ENCODE measurements at places on chromosomes 1 and 21. TPM values are rescaled to one million over a fixed set of nuclear protein-coding genes. Genes with fewer than 3 reads are reported as not detected.
A peak's percentile ranks its signal among the peaks of the same experiment; 100 is the strongest.

- H3K36me3 ChIP-seq, result no peaks in the 10 kb centered on the region
- no peak for DNase-seq
- H3K4me1 ChIP-seq, result no peaks in the 10 kb centered on the region
- no peak overlapping the region for H3K27ac ChIP-seq
Measured at GRCh38 chr1:172125812-172126430, 284.6 kb downstream of the DNM3 start.

GRCh38 chr1:90175490-90176167, 180.7 kb downstream of the ZNF326 start:
- H3K27me3 ChIP-seq, result no peaks in the 10 kb centered on the region
- no peak overlapping the region for H3K4me3 ChIP-seq
- DNase-seq, result no peak
- H3K4me1 ChIP-seq, result no peaks in the 10 kb centered on the region
- H3K36me3 ChIP-seq, result no peaks in the 10 kb centered on the region

Gene RXRG
- 20.4 TPM for total RNA-seq

Gene BARHL2
- total RNA-seq, result not detected

DNA sequence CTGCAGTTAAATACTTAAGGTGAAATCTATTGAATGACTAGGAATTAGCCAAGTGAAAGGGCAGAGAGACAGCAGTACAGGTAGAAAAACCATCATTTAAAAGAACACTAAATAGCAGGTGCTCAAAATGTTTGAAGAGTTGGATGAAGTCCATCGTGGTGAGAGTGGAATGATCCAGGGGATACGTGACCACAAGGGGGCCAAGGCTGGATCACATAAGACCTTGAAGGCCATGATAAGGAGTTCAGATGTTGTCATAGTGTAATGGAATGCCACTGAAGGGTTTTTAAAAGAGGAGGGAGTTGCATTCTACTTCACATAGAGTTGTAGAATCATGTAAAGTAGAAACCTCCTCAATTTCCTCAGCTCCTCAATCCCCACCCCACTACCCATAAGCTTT, 34.8 kb upstream of the HOOK1 start:
- no peak overlapping the region for H3K27ac ChIP-seq
- no peaks in the 10 kb centered on the region for H3K4me1 ChIP-seq
- no peaks in the 10 kb centered on the region for H3K27me3 ChIP-seq
- H3K36me3 ChIP-seq, result no peaks in the 10 kb centered on the region
- H3K4me3 ChIP-seq, result no peak overlapping the region
- DNase-seq, result no peak

GRCh38 chr1:228143480-228144192, 3.6 kb downstream of the GUK1 start:
- peaks cover 30% of the 10 kb centered on the region for H3K36me3 ChIP-seq
- peaks cover 30% of the 10 kb centered on the region for H3K4me1 ChIP-seq
- no peak overlapping the region for H3K4me3 ChIP-seq

DNA sequence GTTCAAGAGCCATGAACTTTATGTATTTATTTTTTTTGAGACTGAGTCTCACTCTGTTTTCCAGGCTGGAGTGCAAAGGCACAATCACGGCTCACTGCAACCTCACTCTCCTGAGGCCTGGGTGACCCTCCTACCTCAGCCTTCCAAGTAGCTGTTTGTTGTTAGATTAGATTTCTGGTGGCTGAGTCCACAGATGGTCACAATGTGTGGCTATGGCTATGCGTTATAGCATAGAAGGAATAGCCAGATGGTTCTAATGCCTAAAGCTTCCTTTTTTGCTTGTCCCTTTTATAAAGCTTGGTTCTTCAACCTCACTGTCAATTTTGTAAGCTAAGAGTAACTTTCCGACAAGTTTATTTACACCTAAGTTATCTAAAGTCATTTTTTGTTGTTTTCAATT, 62.3 kb upstream of the FMN2 start:
- no peaks in the 10 kb centered on the region for H3K4me1 ChIP-seq
- no peak overlapping the region for H3K27ac ChIP-seq
- no peak for DNase-seq
- H3K27me3 ChIP-seq, result no peaks in the 10 kb centered on the region
- H3K4me3 ChIP-seq, result no peak overlapping the region
- no peaks in the 10 kb centered on the region for H3K36me3 ChIP-seq

- H3K27me3 ChIP-seq, result no peaks in the 10 kb centered on the region
- peak overlapping the region; percentile 95 for H3K27ac ChIP-seq
- DNase-seq, result peak; percentile 47
- peak overlapping the region; percentile 78 for H3K4me3 ChIP-seq
- H3K36me3 ChIP-seq, result no peaks in the 10 kb centered on the region
Measured at GRCh38 chr1:117118137-117118536, 3.4 kb downstream of the TRIM45 start.

Gene LCE2D
- not detected for total RNA-seq

DNA sequence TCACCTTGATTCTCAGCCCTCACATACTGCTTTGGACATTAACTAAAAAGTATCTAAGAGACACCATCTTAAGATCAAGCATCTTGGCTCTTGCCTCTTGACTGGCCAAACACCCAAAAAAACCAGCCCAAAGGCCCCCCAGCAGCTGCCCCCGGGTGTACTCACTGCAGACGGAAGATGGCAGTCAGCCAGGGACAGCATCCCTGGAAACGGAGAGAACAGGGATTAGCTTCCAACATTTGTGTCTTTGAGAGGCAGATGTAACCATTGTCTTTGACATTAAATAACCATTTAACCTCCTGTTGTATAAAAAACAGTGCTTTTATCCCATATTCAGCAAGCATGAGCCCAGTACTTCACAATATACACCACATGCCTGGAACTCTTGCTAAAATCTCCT, 11.3 kb downstream of the TMEM63A start:
- H3K4me1 ChIP-seq, result no peaks in the 10 kb centered on the region
- no peaks in the 10 kb centered on the region for H3K27me3 ChIP-seq
- no peak overlapping the region for H3K27ac ChIP-seq
- DNase-seq, result no peak
- peaks cover 4% of the 10 kb centered on the region for H3K36me3 ChIP-seq

Gene REN
- not detected for total RNA-seq

GRCh38 chr1:105686874-105687690, 1369.4 kb upstream of the PRMT6 start:
- DNase-seq, result no peak
- no peaks in the 10 kb centered on the region for H3K4me1 ChIP-seq
- no peak overlapping the region for H3K27ac ChIP-seq
- H3K4me3 ChIP-seq, result no peak overlapping the region
- H3K27me3 ChIP-seq, result no peaks in the 10 kb centered on the region
- H3K36me3 ChIP-seq, result no peaks in the 10 kb centered on the region

- DNase-seq, result no peak
- no peaks in the 10 kb centered on the region for H3K27me3 ChIP-seq
- no peaks in the 10 kb centered on the region for H3K36me3 ChIP-seq
- H3K4me3 ChIP-seq, result no peak overlapping the region
- H3K27ac ChIP-seq, result peak overlapping the region; percentile 53
Measured at GRCh38 chr1:23473037-23473800, 10.8 kb downstream of the ASAP3 start.

DNA sequence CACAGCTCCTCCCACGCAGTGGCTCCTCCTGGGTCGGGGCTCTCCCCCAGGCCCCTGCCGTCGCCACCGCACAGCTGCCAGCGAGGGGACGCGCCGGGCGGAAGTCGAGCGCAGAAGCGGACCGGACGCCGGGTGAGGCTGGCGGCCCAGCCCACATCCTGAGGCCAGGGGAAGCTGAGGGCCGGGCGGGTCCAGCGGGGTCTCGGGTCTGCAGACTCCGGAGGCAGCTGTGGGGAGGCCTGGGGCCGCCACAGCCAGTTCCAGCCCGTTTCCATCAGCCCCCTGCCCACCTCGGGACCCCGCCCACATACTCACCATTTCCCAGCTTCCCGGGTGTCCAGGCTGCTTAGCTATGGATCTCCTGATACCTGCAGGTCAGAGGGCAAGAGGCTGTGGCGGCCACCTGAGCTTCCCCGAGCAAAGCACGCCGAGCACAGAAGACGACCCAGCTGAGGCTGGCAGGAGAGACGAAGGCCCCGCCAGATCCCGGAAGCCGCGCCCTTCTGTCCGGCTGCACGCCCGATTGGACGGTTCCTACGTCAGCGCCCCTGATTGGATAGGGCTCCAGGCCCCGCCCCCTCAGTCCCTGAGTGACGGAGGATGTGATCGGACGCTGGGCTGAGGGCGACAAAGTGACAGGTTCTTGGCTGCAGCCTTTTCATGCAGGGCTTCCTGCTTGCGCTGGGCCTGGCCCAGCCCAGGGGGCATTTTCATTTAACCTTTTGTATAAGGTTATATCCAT, 38.7 kb upstream of the ZNF124 start:
- H3K27ac ChIP-seq, result peak overlapping the region; percentile 87
- peaks cover 15% of the 10 kb centered on the region for H3K4me1 ChIP-seq
- no peaks in the 10 kb centered on the region for H3K36me3 ChIP-seq
- peak overlapping the region; percentile 96 for H3K4me3 ChIP-seq
- peak; percentile 98 for DNase-seq

Gene GSTM2
- 61.8 TPM for total RNA-seq

- H3K27ac ChIP-seq, result peak overlapping the region; percentile 87
- H3K4me3 ChIP-seq, result peak overlapping the region; percentile 89
- no peaks in the 10 kb centered on the region for H3K36me3 ChIP-seq
- DNase-seq, result no peak
- peaks cover 15% of the 10 kb centered on the region for H3K4me1 ChIP-seq
Measured at GRCh38 chr1:35269201-35269988, 886 bp downstream of the ZMYM4 start.

GRCh38 chr1:160127865-160128523, 12.4 kb downstream of the ATP1A2 start:
- peak overlapping the region; percentile 98 for H3K27ac ChIP-seq
- DNase-seq, result peak; percentile 72
- peaks cover 93% of the 10 kb centered on the region for H3K4me1 ChIP-seq
- H3K27me3 ChIP-seq, result no peaks in the 10 kb centered on the region

Gene SLC2A5
- 12.8 TPM for total RNA-seq

DNA sequence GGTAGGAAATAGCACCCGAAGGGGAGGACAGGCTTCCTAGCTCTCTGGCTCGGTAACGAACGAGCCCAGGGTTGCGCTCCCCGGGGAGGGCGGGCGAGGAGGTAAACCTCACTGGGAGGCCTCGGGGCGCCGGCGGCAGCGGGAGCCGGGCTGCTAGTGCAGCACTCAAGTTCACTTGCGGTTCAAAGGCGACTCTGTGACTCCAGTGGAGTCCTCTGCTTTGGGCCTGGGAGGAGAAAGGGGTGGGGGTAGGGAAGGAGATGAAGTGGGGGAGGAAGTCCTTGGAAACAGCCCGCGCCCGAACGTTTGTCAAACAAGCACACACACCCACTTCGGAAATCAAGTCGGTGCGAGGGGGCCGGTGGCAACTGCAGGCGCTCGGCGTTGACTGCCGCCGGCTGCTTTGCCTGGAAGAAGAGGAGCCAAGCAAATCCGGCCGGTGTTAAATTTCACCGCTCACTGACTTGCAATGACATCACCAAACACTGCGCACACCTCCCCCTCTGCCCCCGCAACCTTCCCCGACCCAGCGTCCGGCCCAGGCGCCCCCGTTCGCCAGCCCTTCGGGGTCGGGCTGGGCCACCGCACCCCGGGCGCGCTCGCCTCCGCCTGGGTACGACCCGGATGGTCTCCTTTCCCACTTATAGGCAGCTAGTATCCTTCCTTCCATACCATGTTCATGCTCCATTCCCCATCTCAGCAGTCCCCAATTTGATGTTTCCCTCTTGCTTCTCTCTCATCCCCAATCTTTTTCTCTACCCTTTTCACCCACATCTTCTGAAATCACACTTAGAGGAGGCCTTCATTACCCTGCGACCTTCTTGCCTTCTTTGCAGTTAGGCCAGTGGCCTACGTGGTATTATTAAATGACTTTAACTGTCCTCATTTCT, at the start of gene COL24A1:
COL24A1 (minus strand) TSS at position 207 of the 890 bp plus-strand sequence. CDS start 376 bp downstream, outside the sequence.
- DNase-seq, result peak; percentile 68
- peak within 1 kb of the TSS; percentile 81 for H3K27ac ChIP-seq
- H3K36me3 ChIP-seq, result no peaks in the 10 kb centered on the region

GRCh38 chr1:23567996-23568607, 8.8 kb upstream of the ID3 start:
- H3K36me3 ChIP-seq, result no peaks in the 10 kb centered on the region
- H3K27ac ChIP-seq, result peak overlapping the region; percentile 75
- H3K27me3 ChIP-seq, result peaks cover 4% of the 10 kb centered on the region
- DNase-seq, result peak; percentile 45

- no peaks in the 10 kb centered on the region for H3K4me1 ChIP-seq
- H3K27ac ChIP-seq, result no peak overlapping the region
- DNase-seq, result no peak
- no peak overlapping the region for H3K4me3 ChIP-seq
- H3K27me3 ChIP-seq, result peaks cover 1% of the 10 kb centered on the region
- H3K36me3 ChIP-seq, result no peaks in the 10 kb centered on the region
Measured at GRCh38 chr1:20416706-20417105, 69.3 kb downstream of the CAMK2N1 start.

GRCh38 chr1:61138921-61139774, 56.8 kb downstream of the NFIA start:
- peak overlapping the region; percentile 38 for H3K4me3 ChIP-seq
- peak overlapping the region; percentile 88 for H3K27ac ChIP-seq
- no peaks in the 10 kb centered on the region for H3K36me3 ChIP-seq
- DNase-seq, result peak; percentile 20
- H3K4me1 ChIP-seq, result peaks cover 40% of the 10 kb centered on the region

DNA sequence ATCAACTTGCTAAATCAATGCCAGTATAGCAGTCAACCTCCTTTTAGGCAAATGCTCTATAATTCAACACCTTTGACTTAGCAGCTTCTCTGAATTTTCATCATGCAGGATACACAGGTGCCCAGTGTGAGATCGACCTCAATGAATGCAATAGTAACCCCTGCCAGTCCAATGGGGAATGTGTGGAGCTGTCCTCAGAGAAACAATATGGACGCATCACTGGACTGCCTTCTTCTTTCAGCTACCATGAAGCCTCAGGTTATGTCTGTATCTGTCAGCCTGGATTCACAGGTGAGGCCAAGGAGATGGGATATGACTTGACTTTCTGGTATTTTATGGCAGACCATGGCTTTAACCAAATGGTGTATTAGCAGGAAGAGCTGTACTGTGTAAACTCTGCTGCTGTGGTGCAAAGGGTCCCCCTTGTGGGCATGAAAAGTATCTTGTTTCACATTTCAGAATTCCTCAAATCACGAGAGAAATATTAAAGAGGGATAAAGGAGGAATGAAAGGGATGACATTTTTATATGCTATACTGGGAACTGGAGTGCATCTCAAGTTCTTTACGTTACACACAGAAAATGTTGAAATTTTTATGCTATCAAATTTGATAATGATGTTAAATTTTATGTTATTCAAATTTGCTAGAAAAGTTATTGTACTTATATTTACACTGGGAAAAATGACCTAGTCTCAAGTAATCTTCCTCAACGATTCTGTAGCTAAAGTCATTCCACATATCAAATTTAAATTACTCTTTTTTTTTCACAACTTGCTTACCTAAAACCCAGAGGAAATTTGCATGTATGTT, 88.9 kb downstream of the CRB1 start:
- no peak overlapping the region for H3K4me3 ChIP-seq
- no peak overlapping the region for H3K27ac ChIP-seq
- H3K4me1 ChIP-seq, result no peaks in the 10 kb centered on the region

Data from psoas muscle (tissue), 8 donors.